ENCODE measurements at places on chromosomes 6 and 20.
A peak's percentile ranks its signal among the peaks of the same experiment; 100 is the strongest.

DNA sequence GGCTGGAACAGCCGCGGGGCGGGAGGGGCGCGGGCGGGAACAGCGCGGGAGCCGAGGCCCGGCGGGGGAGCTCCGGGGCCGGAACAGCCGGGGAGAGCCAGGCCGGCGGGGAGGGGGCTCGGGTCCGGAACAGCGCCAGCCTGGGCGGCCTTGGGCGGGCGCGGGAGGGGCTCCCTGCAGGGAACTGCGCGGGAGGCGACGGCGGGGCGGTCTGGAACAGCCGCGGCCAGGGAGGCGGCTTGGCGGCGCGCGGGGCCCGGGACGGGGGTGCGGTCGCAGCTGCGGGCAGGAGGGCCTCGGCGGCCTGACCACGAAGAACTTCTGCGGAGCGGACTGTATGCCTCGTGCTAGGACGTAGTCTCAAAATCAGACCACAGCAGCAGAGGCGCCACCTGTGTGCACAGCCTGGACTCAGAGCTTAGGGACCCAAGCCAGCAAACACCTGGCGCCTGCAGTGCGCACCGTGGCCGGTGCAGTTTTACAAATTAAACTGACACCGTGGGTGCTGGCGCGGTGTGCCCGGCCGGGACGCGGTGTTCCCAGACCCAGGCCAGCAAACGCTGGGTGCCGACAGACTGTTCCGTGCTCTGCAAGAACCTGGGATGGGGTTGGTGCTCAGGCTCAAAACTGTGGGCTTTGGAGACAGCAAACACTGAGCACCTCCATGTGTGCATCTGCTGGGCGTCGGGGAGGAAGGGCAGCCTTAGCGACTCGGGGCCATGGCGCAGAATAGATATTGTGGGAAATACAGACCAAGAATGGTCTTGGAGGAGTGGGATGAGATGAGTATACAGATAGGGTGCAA is 572 bp downstream of the ZNF341 start:
- DNase-seq, result peak; percentile 13

DNA sequence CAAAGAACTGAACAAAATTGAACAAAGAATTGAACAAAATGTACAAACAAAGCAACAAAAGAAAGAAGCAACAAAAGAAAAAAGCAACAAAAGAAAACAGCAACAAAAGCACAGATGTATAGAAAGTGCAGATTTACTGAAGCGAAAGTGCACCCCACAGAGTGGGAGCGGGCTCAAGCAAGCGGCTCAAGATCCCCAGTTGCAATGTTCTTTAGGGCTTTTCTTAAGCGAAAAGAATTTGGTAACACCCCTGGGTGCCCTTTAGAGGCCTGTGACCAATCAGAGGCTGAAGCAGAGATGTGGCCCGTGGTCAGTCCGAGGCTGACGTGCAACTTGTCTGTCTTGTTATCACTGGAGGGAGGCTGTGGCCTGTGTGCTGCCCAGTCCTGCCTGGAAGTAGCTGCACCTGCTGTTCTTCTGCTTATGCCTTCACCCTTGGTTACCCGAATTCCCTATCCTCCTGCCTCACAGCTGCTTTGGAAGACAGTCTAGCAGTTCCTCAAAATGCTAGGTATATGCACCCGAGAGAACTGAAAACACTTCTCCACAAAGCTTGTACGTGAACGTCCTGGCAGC is 13.2 kb upstream of the KIF25 start:
- no peak for DNase-seq

DNA sequence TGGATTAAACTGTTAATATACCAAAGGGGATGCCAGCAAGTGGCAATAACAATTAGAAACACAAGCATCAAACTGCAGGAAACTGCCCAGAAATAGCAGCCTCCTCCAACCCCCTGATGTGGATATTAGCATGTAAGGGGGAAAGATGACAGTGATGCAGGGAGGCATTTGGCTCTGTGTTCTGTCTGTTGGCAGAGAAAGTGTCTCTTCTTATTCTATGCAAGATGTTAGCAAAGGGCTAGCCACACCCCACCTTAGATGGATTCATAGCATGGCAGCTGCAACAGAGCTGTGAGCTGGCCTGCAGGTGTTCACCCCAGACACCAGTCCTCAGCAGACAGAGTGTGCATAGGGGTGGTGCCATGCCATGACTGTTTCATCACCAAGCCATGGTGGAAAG is 38.0 kb downstream of the SCP2D1 start:
- DNase-seq, result no peak

GRCh38 chr6:100504786-100505737 is 40.3 kb upstream of the SIM1 start:
- peak; percentile 71 for DNase-seq

DNA sequence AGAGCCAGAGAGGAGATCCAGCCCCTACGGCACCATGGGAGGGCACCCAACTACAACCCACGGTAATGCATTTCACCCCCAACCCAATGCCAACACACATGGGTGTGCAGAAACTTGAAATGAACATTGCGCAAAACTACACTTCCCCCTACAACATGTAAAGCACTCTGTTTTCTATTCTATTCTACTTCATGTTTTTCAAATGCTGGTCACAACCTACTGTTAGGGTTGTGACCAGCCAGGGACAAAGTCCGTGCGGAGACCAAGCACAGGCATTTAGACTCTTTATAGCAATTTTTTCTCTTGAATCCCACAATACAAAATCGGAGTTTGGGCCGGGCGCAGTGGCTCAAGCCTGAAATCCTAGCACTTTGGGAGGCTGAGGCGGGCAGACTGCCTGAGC is 90.6 kb downstream of the MRPL14 start:
- no peak for DNase-seq

- no peak for DNase-seq
Observed at GRCh38 chr20:46406986-46407670, 713 bp upstream of the ELMO2 start.

DNA sequence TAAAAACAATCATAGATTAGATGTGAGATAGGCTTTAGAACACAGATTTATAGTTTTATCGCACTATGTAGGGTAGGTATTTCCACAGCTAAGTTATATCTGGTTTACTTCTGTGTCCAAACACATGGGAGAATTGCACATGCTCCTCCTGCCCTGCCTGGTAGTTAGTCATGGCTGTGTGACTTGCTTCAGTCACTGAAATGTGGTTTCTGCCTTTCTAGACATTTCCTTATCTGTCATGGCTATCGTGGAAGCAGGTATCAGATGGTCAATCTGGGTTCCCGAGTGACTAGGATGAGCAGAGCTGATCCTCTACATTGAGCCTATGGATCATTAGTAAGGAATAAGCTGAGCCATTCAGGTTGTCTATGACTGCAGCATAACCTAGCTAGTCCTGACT is 117.8 kb upstream of the GMDS start:
- no peak for DNase-seq

GRCh38 chr20:17749978-17750721 is 50.4 kb downstream of the BANF2 start:
- no peak for DNase-seq

GRCh38 chr6:68994521-68994920 is 359.4 kb downstream of the ADGRB3 start:
- DNase-seq, result peak; percentile 13

DNA sequence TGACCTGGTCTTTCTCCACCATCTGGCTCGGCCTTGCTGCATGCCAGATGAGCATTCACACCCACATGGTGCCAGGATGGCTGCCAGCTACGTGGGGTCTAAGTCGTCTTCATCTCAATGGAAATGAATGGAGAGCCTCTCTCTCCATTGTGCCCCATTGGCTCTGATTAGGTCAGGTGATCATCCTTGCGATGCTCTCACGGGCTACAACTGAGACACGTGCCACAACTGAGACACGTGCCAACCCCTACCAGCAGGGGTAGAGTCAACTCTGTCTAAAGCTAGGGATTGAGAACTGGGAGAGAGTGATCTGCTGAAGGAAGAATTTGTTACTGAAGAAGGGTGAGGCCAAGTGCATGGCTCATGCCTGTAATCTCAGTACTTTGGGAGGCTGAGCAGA is 67.3 kb upstream of the RALY start:
- no peak for DNase-seq
